ENCODE measurements at places on chromosomes 11 and 22.

DNA sequence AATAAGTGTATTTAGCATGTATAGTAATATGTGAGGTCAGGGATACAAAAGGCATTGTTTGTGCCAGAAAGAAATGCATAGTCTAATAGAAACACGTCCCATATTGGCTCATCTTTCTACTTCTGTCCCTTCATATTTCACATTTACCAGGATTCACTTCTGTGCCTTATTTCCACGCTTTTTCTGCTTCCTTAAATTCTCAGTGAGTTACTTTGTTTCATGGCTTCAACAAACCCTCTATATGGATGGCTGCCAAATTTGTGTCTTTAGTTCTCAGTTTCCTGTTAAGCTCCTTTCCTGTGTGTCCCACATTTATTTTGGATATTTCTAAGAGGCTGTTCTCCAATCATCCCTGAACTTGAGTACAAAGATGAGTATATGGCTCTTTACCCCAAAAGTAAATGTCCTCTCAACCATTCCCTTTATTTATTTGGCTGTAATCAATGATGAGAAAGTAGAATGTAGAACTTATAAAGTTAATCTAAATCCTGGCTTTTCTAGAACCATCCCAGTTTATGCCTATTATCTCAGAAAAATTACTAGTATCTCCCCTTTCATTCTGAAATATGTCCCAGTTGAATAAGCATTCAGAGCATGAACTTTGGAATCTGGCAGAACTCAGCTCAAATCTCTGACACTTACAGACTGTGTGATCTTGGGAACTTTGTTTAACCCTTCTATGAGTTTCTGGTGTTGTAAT is 23.5 kb downstream of the OR8B12 start:
- DNase-seq = no peak

- DNase-seq = no peak
These were observed 14.9 kb upstream of the MS4A4A start for GRCh38 chr11:60265373-60266214.

- DNase-seq = no peak
These were observed 44.7 kb upstream of the ZBTB44 start for GRCh38 chr11:130359419-130359818.

GRCh38 chr11:45662665-45663485 is 2.5 kb downstream of the CHST1 start:
- no peak for DNase-seq

- DNase-seq = no peak
These were observed 21.6 kb upstream of the PHLDA2 start for GRCh38 chr11:2950825-2951224.

GRCh38 chr11:59212744-59213631 is at the start of gene MPEG1:
Gene MPEG1 (minus strand): TSS chr11:59212927. CDS start chr11:59212865, 62 bp downstream.
- peak; percentile 56 for DNase-seq

DNA sequence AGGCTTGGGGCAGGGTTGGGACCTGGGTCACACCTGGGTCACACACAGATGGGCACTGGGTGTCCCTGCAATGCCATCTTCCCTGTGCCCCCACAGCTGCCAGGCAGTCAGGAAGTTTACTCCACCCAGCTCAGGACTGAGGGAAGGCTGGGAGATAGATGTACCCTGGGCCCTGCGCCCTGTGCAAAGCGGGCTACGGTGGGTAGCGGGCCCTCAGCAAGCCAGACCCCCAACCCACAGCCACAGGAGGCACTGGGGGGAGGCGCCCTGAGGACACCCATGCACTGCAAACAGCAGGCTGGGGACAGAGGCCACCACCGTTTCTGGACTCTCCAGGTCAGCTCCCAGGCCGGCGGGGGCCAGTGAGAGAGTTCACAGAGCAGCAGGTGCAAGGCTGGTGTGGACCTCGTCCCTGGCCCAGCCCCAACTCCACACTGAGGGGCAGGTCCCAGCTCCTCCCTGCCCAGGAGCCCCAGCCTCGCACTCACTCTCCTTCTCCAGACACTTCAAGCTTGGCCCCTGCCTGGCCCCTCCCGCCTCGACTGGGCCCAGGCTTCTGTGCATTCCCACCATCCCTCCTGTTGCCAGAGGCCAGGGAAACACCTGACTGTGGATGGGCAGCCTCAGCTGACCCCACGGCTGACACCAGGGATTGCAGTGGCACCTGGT is 4.9 kb downstream of the DUSP8 start:
- DNase-seq = no peak

- DNase-seq = no peak
These were observed 8.9 kb downstream of the AP2A2 start for GRCh38 chr11:934527-934926.

DNA sequence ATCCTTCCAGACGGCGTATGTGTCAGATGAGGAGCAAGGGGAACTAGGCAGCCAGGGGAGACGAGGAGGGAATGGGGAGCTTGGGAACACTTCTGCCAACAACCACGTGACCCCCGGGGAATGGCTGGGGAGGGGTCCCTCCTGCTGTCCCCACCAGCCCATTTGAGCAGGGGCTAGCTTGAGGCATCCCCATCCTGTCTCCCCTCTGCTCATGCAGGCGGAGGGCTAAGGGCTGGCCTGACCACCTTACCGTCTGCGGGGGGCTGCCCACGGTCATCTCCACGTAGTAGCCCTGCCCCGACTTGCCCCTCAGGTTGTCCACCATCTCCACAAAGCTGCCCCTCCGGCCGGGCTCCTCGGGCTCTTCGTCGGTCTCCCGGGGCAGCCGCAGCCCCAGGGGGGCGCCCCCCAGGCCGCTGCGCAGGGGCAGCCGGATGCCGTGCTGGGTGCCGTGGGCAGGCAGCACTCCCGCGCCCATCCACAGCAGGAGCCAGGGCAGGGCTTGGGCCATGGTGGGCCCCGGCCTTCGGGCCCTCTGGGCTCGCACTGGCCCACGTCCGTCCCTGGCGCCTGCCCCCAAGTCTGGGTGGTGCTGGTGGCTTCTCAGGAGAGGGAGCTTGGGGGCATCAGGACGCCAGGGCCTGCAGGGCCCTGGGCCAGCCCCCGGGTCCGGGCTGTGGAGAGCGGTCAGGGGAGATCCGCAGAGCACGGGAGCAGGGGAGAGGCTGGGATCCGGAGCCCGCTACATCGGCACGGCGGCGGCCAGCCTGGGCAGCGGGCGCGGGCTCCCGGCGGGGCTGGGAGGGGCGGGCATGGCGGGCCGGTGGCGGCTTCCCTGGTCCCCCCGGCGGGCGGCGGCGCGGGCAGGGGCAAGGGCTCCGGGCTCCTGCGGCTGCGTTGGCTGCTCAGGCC is 515 bp downstream of the BACE1 start:
- no peak for DNase-seq

GRCh38 chr22:38176170-38176741 is 5.4 kb downstream of the PLA2G6 start:
- no peak for DNase-seq

- DNase-seq = no peak
These were observed 46.5 kb downstream of the PISD start for GRCh38 chr22:31615491-31615860.

DNA sequence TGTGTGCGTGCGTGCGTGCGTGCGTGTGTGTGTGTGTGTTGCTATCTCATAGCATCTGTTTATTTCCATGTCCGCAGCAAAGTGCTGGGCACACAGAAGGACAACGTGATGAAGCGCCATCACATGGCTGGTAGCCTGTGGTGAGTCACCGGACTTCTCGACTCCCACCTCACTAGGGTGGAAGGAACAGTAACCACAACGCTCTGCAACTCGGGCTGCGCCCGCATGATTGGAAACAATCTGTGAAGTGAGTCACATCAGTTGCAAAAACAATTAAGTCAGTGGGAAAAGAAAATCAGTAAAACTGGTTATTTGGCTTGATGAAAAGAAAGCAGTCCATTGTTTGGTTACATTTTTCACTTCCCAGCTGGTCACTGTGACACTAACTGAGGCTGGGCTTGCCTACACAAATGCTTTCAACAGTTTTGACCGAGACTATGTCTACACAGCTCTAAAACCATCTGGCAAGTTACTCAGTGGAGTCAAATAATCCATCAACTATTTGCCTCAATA is 437.3 kb upstream of the CADM1 start:
- no peak for DNase-seq

- no peak for DNase-seq
These were observed 231.4 kb downstream of the BLID start for GRCh38 chr11:121884626-121885025.

DNA sequence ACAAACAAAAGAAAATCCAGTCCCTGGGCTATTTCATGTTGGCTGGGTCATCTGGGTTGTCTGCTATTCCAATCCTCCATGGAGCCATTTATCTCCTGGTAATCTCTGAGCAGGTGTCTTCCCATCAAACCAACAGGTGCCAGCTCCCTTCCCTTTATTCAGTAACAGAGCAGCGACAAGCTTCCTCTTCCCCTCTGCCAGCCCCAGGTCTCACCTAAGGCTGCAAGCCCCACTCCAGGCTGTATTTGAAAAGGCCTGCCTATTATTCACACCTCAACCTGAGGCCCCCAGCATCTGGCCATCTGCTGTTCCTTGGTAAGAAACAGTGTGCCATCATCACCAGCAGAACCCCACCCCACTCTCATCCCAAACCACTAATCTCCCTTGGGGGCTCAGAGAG is 436.2 kb downstream of the BUD13 start:
- no peak for DNase-seq

GRCh38 chr11:117595440-117595839 is 201.6 kb downstream of the DSCAML1 start:
- DNase-seq = no peak

- no peak for DNase-seq
These were observed 69.2 kb downstream of the PRSS23 start for GRCh38 chr11:86869531-86869930.

DNA sequence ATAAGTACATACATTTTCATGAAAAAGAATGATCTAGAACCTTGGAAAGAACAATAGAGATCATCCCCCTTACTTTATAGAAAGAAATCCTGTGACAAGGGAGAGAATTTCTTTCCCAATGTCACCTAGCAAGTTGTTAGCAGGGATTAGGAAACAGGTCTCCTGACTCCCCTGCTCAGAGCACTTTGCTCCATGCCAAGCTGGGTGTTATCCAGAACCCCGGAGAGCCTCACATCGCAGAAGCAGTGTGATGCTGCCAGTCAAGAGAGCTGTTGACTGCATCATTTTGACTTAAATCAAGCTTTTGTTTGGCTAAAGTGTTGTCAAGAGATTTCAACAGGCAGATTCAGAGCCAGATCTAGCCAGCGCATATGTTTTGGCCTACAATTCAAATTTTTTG is 3.6 kb upstream of the RRAS2 start:
- DNase-seq = no peak

DNA sequence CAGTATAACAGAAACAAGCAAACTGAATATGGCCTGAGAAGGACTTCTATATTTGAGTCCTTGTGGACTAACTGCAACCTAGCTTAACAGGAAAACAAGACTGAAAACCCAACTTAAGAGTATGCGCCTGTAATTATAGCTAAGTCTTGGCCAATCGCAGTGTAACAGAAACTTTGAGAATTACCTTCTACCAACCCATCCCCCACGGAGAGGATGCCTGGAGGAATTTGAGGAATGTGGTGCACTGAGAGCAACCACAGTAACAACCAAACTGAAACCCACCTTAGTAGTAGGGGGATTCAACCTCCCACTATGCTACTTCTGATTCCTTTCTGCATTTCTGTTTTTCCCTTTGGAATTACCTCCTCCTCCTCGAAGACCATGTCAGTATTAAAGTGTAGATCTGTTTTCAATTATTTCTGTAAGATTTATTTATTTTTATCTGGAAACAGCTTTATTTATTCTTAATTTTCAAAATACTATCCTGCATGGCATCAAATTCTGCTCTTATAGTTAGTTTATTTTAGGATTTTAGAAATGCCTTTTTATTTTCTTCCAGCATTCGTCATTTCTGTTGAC is 393.6 kb downstream of the KCNA4 start:
- DNase-seq = no peak

GRCh38 chr22:33007485-33007884 is 50.7 kb downstream of the SYN3 start:
- peak; percentile 17 for DNase-seq

GRCh38 chr11:76644591-76644990 is 26.0 kb downstream of the LRRC32 start:
- no peak for DNase-seq

GRCh38 chr11:133127741-133128140 is 404.6 kb downstream of the OPCML start:
- DNase-seq = no peak

- no peak for DNase-seq
These were observed 18.0 kb downstream of the MN1 start for GRCh38 chr22:27783436-27784119.

DNA sequence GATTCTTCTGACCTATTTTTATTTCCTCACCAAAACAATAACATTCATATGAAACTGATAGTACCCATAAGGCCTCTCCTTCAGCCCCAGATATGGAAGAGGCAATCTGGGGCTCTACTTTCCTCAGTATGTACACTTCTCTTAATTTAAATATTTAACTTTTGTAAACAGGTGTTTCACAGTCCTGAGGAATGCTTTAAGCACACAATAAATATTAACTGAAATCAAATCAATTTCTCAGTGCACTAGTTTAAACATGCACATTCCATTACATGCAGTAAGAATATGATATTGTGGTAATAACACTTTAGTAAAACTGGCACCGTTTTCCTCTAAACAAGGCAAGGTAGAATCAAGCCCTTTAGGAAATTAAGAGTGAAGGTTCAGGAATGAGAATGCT is 28.9 kb downstream of the APIP start:
- DNase-seq = no peak

GRCh38 chr11:118238929-118239328 is 13.2 kb downstream of the MPZL3 start:
- DNase-seq = no peak

DNA sequence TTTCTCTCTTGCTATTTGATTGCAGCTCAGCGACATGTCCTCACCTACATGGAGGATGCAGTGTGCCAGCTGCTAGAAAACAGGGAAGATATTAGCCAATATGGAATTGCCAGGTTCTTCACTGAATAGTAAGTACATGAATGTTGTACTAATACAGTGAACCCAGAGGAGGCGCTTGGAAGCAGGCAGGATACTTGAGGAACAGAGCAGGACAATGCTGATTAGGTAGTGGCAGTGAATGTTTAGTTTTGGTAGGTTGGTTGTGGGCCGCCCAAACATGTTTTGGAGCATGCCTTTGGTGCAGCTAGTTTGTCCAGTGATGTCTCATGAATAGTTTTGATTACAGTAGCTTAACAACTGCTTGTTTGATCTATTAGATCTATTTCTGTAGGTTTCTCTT is 50.6 kb downstream of the CSTPP1 start:
- DNase-seq = no peak

DNA sequence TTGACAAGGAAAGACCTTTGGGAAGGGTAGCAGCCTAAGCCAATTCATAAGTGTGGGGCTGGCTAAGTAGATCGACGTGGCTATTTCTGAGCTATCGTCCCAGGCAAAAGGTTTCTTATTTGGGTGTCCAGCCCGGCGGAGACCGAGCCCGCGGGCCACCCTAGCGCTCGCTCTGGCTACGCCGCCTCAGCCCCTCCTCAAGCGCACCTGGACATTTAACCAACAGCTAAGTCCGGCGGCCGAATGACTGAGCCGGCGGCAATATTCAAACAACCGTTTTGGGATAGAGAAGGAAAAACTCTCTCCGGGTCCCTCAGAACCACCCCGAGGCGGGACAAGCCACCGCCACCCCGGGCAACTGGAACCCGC is 457 bp downstream of the RNF141 start:
- no peak for DNase-seq

GRCh38 chr11:12664385-12664784 is 9.8 kb upstream of the TEAD1 start:
- DNase-seq = no peak

GRCh38 chr11:7572001-7572712 is 58.4 kb downstream of the PPFIBP2 start:
- DNase-seq = no peak

All from osteocyte (in vitro differentiated cells).